ENCODE measurements at places on chromosomes 5 and 9.

GRCh38 chr9:26081847-26082246 is 403.6 kb upstream of the TUSC1 start:
- no peak for DNase-seq

GRCh38 chr5:963673-964531 is 44.7 kb upstream of the NKD2 start:
- DNase-seq = no peak

DNA sequence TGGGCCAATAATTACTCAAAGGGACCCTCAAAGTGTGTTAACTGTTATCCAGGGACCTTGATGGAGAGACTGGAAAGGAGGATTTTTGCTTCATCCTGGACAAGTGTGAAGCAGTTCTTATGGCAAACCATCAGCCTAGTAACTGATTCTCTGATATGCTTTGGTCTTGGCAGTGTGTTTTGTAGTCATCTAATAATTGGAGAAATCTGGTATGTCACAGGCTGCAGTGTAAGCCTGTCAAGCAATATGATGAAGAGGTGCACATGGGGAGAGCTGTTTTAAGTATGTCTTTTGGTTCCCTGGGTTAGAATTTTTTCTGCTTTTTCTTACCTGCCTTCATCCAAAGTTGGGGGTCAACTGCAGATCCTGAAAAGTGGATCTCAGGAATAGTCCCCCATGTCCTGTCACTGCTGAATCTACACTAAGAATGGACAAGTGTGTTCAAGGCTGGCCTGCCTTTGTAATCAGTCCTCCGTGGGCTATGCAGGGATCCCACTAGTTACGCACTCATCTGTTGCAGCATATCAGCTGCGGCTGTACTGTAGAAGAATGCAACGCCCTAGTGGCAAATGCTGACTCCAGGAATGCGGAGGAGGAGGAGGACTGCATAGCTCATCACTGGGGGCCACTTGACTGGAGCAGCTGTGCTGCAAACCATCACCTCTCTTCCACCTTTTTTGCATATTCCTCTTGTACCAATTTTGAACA is 1.9 kb downstream of the SPTAN1 start:
- no peak for DNase-seq

DNA sequence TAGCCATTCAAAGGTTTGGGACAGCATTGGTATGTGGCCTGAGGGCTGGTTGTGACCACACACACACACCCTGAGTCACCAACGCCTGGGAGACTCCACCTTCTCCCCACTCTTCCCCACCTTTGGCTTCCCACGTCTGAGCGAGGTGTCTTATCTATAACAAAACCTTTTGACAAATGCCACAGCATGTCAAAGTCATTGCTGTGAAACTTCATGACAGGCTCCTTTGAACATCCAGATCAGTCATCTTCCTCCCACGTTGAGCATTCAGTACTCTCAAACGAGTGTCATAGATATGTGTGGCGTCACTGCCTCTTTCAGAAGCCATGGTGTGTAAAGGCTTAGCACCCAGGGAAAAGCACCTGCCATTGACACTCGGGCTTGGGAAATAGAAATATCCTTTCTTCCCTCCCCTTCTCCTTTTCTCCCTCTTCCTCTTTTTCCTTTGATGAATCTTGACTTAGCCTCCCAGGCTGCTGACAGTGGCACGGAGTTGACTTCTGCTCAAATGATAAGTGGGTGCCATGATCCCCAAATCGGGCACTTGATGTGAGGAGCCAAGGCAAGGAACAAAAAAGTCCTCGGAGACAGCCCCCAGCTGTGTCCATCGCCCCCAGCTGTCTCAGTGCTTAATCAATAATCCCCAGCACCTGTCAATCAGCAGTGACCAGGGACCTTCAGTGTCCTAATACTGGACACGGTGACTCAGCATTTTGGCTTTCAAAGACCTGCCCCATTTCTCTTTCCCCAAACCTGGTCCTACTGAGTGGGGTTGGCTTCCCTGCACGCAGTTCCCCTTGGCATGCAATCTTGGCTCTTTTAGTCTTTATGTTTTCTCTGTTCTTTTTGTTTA is 114.8 kb downstream of the FGF18 start:
- no peak for DNase-seq

DNA sequence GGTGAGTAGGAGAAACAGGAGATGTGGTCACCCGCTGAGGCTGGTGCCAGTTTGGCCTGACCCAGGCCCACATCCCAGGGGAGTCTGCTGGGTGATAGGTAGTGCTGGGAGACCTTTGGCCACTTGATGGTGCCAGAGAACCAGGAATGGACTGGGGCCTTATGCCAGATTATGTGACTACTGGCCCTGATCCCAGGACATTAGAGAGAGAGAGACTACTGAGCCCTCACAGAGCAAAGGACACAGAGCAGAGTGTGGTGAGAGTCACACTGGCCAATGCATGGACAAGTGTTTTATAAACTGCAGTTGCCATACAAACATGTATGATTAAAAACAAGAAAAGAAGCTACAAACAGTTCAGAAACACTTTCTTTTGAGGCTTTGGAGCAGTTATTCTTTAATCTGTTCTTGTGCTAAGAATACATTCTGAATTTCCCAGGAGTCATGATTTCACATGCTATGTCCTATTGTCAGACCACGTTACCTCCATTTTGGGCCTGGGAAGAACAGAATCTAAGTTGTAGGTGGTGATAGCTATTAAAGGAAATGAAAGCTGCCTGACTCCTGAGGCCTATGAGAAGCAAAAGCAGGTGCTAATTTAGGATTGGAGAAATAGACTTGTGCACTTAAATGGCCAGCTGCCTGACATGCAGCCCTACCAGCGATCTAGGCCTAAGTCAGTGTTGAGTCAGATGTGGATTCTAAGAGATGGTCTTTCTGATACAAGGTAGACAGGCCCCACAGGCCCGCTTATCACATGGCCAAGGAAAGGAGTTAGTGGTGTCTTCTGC is 32.6 kb upstream of the TMOD1 start:
- DNase-seq = no peak

DNA sequence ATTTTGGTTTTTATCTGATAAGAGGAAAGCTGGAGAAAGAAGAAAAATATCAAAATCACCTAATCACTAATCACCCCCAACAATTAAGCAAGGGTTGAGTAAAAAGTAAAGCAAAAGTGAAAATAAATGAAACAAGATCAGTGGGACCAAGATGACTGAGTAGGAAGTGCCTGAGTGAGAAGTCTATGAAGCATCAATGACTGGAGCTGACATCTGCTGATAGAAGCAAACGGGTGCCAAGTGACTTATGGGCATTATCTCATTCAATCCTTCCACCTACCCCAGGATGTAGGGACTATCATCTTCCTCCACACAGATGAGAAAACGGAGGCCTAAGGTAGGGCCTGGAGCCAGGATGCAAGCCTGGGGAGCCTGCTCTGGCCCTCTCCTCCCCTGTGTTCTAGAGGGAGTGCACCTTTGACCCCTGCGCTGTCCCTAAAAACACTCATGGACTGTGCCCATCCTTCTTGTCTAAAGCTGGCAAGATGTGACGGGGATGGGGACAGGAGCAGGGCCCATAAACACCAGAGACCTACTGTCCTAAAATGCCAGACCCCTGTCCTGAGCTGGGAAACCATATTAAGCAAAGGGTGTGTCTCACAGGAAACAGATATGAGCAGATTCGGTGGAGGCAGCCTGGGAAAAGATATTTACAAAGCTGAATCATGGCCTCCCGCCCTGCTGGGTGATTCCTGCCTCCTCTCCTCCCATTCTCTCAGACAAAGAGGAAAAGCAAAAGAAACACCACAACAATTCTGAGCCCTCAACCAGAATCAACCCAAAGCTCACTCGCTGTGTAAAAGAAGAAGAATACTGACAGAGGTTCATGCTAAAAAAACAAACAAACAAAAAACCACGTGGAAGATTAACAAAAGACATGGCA is 116.0 kb downstream of the AUH start:
- no peak for DNase-seq

DNA sequence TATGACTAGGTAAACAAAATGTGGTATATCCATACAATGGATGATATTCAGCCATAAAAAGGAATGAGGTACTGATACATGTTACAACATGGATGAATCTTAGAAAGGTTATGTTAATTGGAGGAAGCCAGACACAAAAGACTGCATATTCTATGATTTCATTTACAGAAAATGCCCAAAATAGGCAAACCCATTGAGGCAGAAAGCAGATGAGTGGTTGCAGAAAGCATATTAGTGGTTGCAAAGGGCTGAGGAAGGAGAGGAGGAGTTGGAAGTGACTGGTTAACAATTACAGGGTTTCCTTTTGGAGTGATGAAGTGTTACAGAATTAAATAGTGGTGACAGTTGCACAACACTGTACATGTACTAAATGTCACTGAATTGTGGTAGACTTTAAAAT is 17.7 kb downstream of the PLGRKT start:
- no peak for DNase-seq

DNA sequence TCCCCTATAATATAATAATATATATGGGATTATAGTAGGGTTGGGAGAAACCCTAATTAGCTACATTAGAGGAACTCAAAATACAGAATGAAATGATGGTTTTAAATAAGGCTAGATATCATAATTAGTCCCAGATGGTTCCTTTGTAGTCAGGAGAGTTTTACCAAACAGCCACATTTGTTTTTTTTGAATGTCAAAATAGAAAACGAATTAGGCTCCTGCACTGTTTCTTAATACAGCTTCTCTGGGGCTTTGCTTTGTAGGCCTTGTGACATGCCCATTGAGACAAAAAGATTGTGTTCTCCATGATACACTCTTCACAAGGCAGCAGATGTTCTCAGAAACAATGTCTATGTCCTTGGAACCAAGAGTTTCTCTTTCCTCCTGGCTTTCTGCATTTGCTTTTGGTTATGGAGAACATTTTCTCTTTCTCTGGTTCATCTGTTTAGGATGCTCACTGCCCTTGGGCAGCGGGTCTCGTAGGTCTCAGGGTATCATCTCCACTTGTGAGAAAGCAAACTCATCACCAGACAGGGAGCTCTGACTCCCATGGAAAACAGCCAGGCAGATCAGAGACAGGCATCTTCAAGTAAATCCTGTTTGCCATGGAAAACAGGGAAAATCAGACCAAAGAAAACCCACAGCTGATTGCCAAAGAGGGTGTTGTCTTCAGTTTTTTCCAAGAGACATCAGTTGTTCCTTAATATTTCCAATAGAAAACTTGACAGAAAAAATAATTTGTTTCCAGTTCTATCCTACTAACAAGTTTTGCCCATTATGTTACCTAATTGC is 54.1 kb upstream of the RPS23 start:
- DNase-seq = no peak

- DNase-seq = no peak
Observed at GRCh38 chr9:20353524-20353923, 268.8 kb downstream of the MLLT3 start.

GRCh38 chr5:155786108-155786507 is 540.9 kb upstream of the SGCD start:
- DNase-seq = no peak

GRCh38 chr9:134913713-134914500 is 3.8 kb downstream of the FCN1 start:
- DNase-seq = no peak

- no peak for DNase-seq
Observed at GRCh38 chr9:109010746-109011145, 2.6 kb downstream of the CTNNAL1 start.

- no peak for DNase-seq
Observed at GRCh38 chr9:88786291-88787079, 204.8 kb upstream of the S1PR3 start.

- no peak for DNase-seq
Observed at GRCh38 chr9:89710697-89711096, 105.9 kb downstream of the GADD45G start.

DNA sequence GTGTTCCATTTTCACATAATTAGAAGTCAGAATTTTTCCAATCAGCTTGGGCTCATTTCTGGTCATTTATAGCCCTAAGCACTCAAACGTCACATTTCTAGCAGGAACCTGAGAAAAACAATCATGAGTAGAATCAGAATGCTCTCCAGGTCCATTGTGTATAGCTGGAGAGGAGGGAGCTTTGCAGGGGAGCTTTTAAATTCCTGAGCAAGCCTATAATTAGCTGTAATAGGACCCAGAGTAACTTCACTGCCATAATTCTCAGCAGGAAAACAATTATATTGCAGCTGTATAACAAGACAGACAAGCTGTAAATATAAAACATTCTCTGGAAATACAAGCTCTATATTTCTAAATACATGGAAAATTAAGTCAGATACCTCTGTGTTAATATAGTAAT is 637.6 kb upstream of the SGCD start:
- no peak for DNase-seq

DNA sequence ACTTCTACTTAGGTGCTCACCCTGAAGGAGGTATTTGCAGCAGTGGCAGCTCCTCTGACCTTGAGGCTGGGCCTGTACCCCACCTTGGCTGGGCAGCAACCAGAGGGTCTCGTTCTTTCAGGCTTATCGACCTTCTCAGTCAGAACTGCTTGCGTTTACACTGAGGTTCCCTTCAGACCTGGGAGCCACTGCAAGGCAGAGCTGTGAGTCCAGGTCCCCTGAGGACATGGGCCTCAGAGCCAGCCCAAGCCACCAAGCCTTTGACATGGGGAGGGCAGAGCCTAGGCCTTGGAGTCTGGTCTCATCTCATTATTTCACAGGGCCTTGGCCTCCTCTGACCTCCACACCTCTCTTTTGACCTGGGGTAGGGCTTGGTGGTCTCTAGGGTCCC is 13.7 kb downstream of the ACSL6 start:
- no peak for DNase-seq

DNA sequence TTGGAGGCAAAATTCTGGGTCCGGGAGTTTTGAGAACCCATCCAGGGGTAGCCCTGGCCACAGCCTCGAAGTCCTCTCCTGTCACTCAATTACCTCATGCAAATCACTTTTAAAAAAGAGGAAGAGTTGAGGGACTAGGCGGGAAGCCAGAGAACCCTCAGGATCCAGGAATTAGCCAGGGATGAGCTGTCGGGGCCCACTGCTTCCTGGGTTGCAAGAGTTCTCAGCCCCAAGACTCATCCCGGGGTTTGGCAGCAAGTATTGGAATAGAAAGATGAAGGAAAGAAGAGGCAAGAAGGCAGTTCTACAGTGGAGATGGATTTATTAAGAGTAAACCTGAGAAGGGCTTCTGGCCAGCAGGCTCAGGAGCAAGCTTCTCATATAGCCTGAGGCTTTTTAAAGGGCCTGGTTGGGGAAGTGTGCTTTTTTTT is 25.6 kb downstream of the C9orf50 start:
- DNase-seq = no peak

- DNase-seq = no peak
Observed at GRCh38 chr5:94181895-94182294, 436.5 kb downstream of the KIAA0825 start.

DNA sequence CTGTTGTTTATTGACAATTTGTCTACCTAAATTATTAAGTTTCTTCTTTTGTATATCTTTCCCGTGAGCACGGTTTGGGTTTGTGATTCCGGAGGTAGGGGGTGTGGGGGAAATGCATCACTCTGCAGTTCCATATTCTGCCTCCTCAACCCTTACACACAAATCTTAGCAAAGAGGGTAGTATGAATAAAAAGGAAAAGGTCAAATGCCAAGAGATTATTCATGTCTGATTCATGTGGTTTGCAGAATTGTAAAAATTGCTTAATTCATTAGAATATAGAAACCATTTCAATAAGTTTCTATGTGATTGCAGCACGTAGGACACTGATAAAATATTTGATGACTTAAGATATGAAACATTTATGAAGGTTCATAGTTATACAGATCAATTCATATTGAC is 601.9 kb downstream of the SEMA5A start:
- no peak for DNase-seq

All from stimulated activated CD8-positive, alpha-beta memory T cell treated with anti-CD3 and anti-CD28 coated beads, Interleukin-4, amount 100 ng/mL, for 1 hour (primary cell).